Stimulated activated CD8-positive, alpha-beta memory T cell treated with anti-CD3 and anti-CD28 coated beads, Interleukin-2, amount 100 ng/mL, for 1 hour (primary cell): ENCODE measurements at places on chromosomes 5 and 9.

- DNase-seq = no peak
These were observed 92.0 kb downstream of the ZNF608 start for GRCh38 chr5:124654418-124654817.

DNA sequence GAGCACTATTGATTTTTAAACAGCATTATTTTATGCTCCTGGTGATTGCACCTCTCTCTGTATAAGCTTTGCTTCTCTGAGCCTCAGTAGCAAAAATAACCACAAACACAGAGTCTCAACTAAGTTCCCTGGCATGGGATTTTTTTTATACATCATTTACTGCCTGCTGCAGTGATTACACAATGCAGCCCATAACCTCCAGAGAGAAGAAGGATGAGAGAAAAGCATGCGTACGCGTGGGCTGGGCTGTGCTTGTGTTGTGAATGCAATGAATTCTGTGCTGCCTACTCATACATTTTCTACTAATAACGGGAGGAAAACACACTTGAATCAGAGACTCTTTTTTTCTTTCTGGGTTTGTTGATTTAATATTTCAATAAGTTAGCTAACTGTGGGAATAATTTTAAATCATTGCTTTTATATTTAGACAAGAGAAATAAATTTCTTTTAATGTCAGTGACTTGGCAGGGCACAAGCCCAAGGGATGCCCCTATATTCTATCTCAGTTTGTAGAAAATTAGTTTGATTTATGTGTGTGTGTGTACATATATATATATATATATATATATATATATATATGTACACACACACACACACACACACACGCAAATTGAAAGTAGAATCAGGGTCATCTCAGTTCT lies 351.5 kb downstream of the MED10 start:
- DNase-seq = no peak

DNA sequence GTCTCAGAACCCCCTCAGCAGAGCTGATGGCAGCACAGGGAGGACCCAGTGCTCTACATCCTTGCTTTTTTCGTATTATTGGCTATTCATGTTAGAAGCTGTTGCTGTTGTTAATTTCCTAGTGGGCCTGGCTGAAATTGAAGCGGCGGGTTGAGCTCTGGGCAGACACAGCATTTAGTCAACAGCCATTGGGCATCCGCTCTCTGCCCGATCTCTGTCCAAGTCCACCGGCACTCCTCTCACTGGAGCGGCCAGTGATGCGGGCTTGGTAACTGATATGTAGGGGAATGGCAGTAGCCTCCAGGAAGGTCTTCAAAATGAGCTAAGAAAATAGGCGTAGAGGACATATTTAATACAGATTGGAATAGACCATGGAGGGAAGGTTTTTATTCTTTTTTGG lies 1.3 kb upstream of the GARNL3 start:
- no peak for DNase-seq

DNA sequence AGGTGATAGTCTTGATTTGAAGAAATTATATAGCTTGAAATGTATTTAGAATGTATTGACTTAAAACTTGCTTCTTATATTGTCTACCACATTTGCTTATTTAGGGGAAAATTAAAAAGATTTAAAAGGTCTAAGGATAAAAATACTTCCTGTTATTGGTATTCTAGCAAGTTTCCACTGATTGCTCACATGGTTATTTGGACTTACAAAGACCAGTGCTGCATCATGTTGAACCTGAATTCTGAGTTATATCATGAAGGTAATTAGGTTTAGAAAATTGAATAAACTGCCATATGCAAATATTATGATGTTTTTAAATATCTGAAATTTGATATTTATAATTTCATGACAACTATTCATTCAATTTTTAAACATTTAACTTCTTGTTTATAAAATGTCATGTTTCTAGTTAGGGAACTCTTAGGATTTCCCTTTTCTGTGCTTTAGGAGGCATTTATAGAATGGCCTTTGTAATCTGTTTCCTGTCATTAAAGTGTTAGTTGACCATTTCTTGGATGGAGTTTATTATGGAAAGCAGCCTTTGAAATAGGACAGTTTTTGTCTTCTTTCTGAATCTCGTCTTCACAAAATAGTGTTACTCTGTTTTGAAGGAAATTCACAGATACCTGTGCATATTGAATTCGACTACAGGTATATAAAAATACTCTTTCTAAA lies 85.8 kb downstream of the MTREX start:
- DNase-seq = no peak

- no peak for DNase-seq
These were observed 128.0 kb upstream of the MSX2 start for GRCh38 chr5:174596429-174596828.

GRCh38 chr9:34010979-34011378 lies 37.7 kb downstream of the UBAP2 start:
- DNase-seq = no peak

GRCh38 chr5:147688656-147689356 lies 93.7 kb downstream of the JAKMIP2 start:
- no peak for DNase-seq

DNA sequence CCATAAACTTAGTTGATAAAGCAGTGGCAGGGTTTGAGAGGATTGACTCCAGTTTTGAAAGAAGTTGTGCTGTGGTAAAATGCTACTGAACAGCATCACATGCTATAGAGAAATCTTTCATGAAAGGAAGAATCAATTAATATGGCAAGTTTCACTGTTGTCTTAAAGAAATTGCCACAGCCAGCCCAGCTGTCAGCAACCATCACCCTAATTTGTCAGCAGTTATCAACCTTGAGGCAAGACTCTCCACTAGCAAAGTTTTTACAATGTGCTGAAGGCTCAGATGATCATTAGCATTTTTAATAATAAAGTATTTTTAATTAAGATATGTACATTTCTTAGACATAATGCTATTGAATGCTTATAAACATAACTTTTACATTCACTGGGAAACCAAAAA lies 101.0 kb upstream of the SH3GL2 start:
- DNase-seq = no peak

DNA sequence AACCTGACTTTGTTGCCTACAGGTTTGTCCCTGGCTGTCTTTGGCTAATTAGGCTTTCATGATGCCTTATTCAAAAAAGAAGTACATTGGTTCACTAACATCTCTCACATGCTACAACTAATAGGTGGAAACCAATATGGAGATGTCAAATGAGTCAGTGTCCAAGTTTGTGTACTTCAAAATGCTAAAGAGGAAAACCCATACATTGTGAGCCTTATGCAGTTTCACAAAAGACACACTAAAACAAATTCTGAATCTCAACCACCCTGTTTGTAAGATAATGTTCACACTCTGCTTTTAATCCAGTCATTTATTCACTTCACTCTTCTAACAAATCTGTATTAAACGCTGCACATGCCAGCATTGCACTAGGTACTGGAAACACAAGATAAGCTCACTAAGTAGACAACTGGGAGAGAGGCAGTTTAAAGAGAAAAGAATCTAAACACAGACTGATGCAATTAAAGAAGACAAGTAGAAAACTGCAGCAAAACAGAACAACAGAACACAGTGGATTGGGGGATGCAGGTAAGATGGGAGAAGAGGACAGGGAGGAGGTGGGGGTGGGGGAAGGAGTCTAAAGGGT lies 104.1 kb downstream of the DROSHA start:
- no peak for DNase-seq

DNA sequence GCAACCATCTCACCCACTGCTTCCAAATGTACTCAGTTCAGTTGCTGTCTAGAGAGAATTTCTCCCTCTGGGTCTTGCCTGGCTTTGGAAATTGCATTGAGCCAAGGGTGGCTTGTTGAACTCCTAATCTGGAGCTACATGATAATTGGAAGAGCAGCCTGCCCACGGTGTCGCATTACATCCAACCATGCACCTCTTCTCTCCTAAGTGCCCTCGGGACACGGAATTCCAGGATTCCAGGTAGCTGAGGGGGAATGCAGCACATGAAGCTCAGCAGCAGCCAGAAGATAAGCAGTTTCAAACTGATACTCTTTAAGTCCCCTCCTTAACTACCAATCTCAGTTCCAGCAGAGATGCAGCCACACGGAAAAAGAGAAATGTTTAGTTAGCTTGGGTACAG lies 509.4 kb upstream of the KLF4 start:
- no peak for DNase-seq

- DNase-seq = no peak
These were observed 24.3 kb upstream of the FAT2 start for GRCh38 chr5:151615431-151615830.

GRCh38 chr9:4508246-4508906 lies 18.1 kb downstream of the SLC1A1 start:
- no peak for DNase-seq

GRCh38 chr5:174832025-174832424 lies 107.6 kb downstream of the MSX2 start:
- DNase-seq = no peak

DNA sequence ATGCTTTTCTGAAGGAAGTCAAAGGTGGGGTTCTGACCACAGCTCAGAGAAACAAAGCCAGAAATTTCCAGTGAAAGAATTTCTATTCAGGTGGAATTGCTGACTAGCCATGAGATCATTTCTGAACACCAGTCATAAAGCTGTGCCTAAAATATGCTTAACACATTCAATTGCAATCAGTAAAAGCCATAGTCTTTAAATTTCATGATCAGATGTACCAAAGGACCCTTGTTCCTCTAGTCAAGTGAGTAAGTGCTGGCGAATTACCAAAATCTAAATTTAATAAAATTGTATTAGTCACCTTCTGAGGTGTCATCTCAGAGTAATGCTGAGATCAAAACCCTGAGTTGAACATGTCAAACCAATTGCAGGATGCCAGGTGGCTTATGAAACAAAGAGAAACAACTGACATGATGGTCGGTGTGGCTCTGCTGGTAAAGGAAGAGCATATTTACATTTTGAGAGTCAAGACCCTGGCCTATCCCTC lies 334.2 kb upstream of the CCNH start:
- DNase-seq = no peak

GRCh38 chr5:133928587-133929393 lies 39.6 kb downstream of the C5orf15 start:
- DNase-seq = no peak

DNA sequence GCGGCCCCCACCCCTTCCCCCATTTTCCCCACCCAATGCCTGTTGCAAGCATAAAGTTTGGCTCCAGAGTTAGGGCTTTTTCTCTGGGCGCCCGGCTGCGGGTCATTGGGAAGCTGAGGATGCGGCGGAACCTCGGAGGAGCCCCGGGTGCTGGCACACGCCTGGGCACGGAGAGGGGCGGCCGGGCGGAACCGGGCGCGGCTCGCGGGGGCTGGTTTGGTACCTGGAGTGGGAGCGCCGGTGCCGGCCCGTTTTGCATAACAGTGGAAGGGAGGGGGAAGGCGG lies 1.2 kb downstream of the PPARGC1B start:
- no peak for DNase-seq

DNA sequence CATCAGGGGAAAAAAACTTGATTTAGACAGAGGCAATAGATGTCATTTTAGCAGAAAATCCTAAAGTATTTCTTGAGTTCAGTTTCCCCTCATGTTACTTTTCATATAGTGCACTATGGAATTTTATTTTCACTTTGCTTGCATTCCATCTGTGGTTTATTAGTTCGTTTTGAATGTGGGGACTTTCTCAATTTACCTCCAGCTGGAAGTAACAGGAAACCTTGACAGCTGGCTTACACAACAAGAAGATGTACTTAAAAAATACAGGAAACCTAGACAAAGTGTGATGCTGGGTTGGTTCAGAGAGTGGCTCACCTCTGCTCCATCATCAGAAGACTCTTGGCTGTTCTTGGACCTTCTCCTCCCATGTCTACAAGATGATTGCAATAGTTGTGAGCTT lies 567.0 kb downstream of the CETN3 start:
- no peak for DNase-seq

DNA sequence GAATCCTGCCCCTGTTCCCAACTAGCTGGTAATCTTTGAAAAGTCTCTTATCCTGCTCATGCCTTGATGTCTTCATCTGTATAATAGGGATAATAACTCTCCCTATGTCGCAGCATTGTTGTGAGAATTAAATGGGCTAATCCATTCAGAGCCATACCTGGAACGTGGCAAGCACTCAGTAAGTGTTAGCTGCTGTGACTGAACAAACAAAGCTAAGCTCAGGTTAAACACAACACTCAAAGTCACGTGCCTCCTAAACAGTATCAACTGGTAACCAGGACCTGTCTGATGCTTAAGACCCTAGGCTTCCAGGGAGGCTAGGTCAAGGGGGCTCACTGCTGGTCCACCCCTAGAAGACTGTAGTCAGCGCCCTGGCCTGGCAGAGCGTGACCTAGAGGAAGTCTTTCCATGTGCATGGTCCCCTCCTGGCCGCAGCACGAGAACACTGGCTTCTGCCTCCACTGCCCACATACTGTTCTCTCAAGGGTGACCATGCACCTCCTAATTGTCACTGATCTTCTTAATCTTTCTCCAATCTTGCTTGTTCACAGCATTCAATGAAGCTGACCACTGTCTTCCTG lies 211.1 kb downstream of the TTLL11 start:
- DNase-seq = no peak

DNA sequence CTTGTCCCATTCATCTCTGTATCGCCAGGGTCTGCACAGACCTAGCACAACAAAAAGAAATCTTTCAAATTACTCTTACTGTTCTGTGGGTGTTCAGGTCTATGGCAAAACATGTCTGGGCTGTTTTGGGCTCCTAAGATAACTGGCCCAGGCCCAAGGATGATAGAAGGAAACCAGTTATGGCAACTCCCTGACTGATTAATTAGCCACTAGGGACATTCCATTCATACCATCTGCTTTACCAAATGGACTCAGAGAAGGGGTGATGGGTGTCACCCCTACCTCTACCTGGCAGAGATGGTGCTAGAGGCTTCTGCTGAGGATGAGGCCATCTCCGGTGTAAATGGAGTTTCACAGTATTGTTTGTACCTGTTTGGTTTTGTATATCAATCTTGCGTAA lies 1.9 kb downstream of the SLC31A2 start:
- DNase-seq = no peak
